ENCODE measurements at places on chromosomes 1 and 21. TPM values are rescaled to one million over a fixed set of nuclear protein-coding genes. Genes with fewer than 3 reads are reported as not detected.

DNA sequence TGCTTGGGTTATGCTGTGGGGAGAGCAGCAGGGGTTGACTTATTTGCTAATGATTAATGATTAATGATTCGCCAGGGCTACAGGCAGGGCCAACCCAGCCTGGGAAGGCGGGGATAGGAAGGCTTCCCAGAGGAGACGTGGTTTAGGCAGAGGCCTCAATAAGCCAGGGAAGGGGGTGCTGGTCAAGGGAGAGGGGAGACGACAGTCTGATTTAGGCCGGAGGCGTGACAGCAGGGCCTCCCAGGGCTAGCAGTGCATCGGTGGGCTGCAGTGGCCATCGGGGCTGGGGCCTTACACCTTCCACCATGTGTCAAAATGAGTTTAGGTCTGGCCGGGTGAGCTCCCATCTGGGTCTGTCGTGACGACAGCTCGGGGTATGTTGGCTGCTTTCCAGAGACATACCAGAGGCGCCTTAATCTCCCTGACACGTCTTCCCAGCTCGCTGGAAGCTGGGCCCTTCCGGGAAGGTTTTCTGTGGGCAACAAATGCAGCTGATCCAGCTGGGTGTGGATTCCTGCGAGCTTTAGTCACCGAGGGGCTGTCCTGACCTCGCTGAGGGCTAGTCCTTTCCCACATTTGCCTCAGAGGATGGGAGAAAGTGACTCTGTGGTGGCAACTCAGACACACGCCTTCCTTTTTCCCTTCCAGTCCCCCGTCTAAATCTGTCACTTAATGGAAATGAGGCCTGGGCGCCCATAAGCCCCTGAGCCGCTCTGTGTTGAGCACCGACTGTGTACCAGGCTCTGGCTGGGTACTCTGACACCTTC lies 3.7 kb upstream of the SLC1A7 start:
- peak; percentile 24 for DNase-seq

- DNase-seq, result peak; percentile 94
Observed at GRCh38 chr21:29002442-29003144, 9.9 kb upstream of the LTN1 start.

DNA sequence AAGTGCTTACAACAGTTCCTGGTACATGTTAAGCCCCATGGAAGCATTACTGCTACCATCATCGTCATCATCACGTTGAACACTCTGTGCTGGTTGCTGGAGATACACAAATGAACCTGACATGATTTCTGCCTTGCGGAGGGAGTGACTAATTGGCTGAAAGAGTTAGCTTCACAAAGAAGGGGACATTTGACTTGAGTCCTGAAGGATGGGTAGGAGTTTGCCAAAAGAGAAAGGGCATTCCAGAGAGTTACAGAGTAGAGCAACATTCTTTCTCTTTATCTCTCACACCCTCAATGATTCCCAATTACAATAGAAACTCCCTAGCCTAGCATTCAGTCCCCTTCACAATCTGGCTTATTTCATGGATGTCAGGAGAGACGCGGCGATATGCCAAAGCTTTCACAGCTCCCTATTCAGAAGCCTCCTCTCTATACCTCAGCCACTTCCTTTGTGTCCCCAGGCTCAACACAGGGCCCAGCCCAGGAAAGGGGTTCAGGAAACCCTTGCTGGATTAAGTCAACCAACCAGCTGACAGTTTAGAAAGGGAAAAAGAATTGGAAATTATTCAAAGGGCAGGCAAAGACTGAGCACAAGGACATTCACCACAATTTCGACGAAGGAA lies 38.0 kb downstream of the SLC1A7 start:
- no peak for DNase-seq

DNA sequence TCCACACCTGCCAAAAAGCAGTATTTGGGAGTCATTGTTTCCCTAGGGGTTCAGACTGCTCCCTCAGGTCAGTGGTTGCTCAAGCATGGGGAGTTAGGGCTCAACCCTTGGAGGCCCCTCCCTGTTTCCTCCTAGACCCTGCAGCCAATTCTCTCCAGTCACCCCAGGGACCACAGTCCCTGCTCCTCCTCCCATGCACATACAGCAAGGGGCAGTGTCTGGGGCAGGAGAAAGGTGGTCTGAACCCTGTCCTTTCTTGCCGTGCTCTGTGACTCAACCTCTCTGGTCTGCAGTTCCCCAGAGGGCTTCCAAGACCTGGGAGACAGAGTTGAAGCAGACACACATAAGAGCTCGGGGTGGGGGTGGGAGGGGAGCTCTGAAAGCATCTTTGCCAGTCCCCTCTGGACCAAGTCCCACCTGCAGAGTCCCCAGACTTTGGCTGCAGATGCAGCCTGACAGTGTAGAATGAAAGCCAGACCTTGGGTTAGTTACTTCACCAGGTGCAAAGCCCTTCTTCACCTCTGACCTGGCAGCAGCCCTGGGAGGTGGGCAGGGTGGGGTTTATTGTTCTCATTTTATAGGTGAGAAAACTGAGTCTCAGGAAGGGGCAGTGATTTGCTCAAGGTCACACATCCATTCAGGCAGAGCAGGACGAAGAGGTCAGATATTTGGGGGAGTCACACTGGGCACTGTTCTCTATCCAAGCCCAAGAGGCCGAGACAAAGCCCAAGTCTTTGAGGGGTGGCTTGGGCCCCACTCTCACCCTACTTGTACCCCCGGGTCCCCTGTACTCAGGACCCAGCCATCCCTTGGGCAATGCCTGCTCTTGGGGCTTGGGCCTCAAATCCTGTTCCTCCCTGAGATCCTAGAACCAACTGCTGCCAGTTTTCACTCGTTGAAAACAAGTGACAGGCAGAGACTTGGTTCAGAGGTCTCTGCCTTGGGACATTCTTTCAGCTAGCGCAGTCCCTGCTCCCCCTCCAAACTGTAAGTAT lies 748 bp downstream of the PDZK1IP1 start:
- DNase-seq, result no peak

GRCh38 chr1:230028602-230029223 lies 38.3 kb upstream of the GALNT2 start:
- no peak for DNase-seq

DNA sequence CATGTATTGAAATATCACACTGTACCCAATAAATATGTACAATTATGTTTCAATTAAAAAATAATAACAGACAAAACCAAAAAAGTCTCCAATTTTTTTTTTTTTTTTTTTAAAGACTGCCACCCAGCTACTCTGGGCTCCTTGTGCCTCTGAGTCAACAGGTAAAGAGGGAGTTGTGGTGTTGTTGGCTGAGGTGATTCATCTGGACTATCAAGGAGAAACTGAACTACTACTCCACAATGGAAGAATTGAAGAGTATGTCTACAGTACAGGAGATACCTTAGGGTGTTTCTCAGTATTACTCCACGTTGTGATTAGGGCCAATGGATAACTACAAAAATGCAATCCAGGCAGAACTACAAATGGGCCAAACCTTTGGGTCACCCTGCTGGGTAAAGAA lies 67.9 kb downstream of the SCMH1 start:
- DNase-seq, result no peak

GRCh38 chr1:67175530-67176087 lies 9.4 kb downstream of the IL23R start:
- DNase-seq, result no peak

DNA sequence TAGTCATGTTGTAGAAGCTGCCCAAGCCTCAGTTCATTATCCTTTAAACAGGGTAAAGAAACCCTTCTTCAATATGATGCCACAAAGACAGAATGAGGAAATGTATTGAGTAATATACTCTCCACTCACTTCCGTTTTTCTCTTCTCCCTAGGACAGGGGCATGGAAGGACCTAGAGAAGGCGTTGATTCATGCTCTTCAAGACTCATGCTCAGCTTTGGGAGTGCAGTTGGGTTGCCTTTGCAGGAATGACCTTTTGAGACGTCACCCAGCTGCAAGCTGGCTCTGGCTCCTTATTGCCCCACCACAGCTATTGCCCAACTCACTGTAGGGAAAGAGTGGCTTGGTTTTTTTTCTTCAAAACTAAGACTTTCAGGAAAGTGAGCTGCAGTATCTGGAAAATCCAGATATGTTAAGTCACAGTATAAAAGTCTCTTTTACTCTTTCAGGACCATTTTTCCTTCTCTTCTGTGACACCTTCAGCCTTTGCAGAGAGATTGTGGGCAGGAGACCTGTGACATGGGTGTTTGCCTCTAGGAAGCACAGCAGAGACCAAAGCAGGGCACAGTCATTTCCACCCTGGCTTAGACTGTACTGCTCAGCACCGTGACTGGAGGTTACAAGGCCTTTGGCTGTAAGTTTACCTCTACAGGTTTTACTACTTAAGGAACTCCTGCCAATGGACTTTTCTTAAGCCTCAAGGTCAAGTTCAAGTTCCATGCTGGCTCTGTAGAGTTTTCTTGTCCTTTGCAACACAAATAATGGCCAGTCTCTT lies 39.5 kb downstream of the XCL2 start:
- DNase-seq, result peak; percentile 44

GRCh38 chr1:21911205-21912001 lies 25.7 kb downstream of the HSPG2 start:
- no peak for DNase-seq

GRCh38 chr1:245968775-245969174 lies 538.3 kb downstream of the SMYD3 start:
- no peak for DNase-seq

DNA sequence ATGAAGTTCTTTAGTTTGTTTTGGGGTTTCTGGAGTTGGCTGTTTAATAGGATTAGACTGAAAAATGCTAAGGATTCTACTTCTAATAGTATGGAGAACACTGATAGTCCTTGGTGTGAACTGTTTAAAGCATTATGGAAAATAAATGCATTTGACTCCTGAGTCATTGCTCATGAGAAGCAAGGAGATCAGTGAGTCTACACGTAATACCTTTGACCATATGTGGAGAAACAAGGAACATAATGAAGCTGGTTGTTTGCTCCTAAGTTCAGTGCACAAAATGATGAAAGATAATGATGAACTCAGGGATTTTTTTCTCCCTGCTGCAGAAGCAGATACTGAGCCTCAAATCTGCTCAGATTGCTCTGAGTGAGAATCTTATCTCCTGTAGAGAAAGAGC lies 158.9 kb upstream of the COL11A1 start:
- DNase-seq, result no peak

DNA sequence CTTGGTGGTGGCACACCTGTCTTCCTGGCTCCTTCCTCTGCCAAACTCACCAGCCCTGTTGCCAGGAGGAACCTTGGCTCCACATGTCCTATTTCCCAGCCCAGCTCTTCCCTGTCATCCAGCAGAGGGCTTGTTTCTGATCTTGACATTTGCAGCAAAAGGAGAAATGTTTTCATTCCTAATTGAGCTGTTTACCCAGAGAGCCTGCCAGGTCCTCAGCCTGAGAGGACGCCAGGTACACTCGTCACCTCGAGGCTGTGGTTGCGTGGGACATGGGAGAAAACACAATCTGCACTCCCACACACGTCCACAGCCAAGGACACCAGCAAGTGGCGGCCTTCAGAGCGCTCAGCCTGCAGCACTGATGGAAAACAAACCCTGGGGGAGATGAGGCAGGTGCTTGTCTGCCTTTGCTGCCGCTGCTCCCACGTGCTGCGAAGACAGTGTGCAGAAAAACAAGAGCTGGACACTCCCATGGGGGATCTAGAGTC lies 132.8 kb upstream of the CD34 start:
- DNase-seq, result no peak

DNA sequence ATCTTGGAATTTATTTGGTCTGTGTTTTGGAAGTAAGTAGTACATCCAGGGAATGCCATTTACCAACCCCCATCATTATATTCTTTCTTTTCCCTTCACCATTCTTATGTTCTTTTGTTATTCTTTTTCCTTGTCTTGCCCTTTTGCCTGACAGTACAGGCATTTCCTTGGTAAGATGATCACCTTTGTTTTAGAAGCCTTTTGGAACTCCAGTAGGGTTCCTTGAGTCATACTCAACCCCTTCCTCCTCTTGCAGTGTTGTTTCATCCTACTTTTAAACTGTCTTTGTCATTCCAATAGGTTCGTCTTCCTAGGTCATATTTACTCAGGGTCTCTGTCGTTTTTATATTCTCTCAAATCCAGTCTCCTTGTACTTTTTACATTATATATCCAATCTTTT lies 9.2 kb downstream of the MRPS21 start:
- DNase-seq, result no peak

- no peak for DNase-seq
Observed at GRCh38 chr1:155420788-155421187, 100.1 kb downstream of the RUSC1 start.

DNA sequence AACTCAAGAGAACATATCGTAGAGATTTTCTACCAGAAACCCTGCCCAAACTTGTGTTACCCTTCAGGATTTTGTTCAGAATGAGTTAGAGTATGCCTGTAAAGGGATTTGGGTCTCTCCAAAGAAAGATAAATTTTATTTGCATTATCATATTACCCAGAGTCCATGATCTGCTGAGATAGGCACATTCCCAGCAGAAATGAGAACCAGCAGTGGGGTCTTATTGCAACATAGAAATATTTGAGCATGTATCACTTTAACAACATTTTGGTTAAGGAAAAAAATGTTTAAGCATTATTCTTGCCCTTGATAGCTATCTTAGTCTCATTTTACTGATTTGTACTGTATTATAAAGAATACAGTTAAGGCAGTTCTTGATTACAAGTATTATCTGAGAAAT lies 10.6 kb downstream of the VCAM1 start:
- DNase-seq, result no peak

- no peak for DNase-seq
Observed at GRCh38 chr1:68511254-68511653, 14.4 kb upstream of the DEPDC1 start.

AURKAIP1 gene
- total RNA-seq, result 180 TPM

C4BPB gene
- 20.0 TPM for total RNA-seq

TNFSF18 gene
- not detected for total RNA-seq

SH2D5 gene
- total RNA-seq, result 0.09 TPM

ZNF670 gene
- 1.9 TPM for total RNA-seq

CD164L2 gene
- 0.29 TPM for total RNA-seq

PCBP3 gene
- total RNA-seq, result 4.5 TPM

All from mucosa of descending colon (tissue), 3 donors.